ENCODE measurements at places on chromosomes 4 and X.

DNA sequence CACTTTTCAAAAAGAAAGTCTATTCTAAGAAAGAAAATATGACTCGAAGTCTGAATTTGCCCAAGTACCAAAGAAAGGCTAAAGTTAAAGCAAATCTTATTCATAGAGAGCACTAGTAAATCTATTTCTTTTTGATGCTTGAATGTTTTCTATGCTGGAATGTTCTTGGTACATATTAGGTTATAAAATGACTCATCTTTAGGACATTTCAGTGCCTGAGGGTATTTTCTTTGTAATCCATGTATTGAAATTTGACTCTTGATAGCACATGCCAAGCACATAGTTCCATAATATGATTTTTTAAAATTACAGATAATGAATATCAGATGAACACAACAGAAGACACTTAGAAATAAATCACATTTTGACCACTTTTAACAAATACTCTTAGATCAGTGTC, 232.8 kb downstream of the TRIML1 start:
- DNase-seq, result no peak

DNA sequence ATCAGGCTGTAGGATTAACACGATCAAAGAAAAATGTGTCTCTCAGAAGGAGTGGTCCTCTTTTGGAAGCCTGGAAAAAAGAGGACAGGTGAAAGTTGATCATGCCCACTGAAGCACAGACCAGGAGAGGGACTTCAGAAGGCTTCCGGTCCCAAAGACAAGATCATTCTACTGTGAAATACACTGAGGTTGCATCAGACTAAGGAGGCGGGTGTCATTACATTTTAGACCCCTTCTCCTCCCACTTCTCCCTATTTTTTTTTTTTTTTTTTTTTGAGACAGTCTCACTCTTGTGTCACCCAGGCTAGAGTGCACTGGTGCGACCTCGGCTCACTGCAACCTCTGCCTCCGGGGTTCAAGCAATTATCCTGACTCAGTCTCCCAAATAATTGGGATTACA, 67.5 kb downstream of the RBM47 start:
- DNase-seq, result no peak

DNA sequence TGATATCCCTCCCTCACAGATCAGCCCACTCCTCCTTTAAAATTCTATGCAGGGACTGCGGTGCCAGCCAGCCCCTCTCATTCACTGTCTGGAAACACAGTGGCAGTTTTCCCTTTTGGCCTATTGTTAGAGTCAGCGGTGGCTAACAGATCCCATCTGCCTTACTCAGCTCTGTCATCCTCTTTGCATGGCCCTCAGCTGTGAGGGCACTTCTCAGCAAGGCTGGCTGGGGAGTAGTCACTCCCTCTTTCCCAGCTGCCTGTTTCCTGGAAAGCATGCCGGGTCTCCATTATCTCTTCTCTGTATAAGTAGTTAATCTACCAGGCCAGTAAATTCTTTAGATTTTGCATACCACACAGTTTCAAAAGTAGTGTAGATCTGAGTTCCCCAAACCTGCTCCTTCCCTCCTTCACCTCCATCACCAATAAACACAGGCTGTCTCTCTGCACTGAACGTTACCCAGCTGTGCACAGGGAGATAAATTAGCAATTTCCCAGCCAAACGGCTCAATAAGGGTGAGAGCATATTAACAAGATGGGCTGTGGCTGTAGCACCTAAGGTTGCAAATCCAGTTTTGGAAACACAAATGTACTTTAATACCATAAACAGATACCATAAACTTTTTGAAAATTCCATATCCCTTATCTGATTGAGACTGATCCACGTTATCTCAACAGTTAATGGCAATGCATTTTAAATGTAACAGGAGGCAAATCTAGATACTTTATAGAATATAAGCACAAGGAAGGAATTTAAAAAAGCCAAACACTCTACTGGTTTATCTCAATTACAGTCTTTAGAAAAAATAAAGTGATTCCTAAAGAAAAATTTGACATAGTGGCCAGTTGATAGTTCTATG, 229.3 kb downstream of the ANKRD50 start:
- DNase-seq, result no peak

DNA sequence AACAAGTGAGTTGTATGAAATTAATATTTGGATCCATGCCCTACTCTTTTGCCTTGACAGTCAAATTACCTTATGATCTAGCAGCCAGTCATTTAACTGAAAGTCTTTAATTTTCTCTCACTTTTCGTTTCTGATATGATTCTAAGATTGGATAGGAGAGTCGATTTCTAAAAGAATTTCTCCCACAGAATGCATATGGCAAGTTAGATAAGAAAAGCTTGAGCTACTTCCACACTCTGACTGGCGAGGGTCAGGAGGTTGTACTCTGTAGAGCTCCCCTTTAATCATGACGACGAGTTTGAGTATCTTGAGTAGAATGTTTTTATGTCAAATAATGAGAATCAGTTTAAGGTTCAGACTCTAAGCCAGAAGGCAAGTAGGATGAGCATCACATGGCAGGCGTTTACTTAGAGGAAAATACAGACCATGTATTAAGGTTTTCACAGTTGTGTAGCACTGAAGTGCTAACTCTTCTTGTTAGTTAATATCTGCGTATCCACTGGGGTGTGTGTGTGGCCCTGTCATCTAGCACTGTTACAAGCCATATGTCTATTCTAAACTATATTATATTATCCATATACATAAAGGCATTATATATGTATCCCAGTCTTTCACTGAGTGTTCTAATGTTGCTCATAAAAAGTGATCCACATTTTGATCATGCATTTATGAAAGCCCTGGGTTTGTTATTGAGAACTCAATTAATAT, 37.8 kb downstream of the LRP2BP start:
- DNase-seq, result no peak

DNA sequence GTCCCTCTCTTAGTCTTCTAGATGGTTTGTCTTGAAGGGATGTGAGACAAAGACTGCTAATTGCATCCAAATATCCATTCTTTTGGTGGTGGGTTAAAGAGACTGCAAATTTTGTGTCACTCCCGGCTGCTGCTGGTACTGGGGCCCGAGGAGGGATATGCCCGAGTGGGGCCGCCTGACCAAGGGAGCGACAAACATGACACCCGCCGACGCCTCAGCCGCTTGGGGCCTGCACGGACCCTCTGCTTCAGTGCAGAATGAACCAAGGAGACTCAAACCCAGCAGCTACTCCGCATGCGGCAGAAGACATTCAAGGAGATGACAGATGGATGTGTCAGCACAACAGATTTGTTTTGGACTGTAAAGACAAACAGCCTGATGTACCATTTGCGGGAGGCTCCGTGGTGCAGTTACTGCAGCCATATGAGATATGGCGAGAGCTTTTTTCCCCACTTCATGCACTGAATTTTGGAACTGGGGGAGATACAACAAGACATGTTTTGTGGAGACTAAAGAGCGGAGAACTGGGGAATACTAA, 13.6 kb upstream of the ARX start:
- DNase-seq, result no peak

- no peak for DNase-seq
These were observed 2315.4 kb upstream of the AGA start for GRCh38 chr4:179757641-179758040.
